ENCODE measurements at places on chromosomes 1 and 21.

DNA sequence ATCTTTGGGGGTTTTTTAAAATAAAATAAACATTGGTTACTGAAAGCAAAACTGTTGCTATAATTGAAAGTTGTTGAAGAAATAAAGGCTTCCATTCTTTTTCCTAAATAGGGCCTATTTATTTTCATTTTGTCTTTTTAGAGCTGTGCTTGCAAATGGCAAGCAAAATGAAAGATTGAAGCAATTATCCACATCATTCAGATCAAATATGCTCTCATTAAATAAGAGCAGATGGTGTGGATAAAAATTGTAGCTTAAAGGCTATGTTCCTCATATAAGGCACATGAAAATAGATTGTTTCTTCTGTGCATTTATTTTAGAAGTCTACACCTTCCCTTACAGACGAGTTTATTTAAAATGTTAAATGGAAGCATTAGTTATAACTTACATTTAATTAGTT is 1317.7 kb downstream of the MRPL39 start:
- no peak for DNase-seq

- DNase-seq: no peak
Measured at GRCh38 chr1:31501505-31501904, 74.8 kb upstream of the TINAGL1 start.

GRCh38 chr1:12457771-12458170 is 160.2 kb downstream of the DHRS3 start:
- no peak for DNase-seq

DNA sequence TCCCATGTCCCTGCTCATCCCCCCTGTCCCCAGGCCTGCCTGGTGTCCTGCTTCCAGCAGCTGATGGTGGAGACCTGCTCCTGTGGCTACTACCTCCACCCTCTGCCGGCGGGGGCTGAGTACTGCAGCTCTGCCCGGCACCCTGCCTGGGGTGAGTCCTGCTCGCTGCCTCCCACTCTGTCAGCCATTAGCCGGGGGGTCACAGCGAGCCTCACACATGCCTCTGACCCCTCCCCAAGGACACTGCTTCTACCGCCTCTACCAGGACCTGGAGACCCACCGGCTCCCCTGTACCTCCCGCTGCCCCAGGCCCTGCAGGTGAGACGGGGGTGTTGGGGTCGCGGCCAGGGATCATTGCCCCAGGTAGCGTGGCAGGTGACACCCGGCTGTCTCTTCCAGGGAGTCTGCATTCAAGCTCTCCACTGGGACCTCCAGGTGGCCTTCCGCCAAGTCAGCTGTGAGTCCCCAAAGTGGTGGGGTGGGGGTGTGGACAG is 10.0 kb downstream of the SCNN1D start:
- peak; percentile 53 for DNase-seq

DNA sequence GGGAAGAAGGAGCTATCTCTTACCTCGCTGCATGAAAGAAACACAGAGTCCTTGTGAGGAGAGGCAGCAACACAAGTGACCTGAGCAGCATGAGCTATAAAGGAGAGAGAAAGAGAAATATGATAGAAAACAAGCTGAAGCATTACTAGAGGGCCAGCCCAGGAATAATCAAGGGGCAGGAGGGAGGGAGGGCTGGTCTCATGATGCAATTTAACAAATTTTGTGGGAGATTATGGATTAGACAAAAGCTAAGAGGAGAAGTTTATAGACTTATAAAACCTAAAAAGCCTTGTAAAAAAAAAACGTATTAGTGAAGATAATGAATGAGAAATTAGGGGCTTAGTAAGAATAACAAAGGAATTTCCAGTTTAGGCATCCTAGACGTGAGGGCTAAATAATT is 5.0 kb downstream of the WDR77 start:
- DNase-seq: no peak

DNA sequence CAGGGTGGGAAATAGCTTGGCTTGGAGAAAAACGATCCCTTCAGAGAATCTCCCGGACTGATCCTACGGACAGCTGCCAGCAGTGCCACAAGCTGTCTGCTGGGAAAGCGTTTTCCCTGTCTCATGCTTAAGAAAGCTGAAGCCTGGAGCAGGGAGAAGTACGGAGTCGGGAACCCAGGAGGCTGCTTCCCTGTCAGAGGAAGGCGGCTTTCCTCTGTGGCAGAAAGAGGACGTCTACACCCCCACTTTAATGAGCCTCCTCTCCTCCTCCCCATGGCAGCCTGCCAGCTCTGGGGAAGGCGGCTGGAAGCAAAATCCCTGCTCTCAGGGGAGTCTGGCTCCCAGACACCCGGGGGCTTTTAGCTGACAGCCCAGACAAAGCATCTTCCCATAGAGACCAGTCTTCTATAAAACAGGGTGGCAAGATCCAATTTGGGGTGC is 7.3 kb downstream of the KIF21B start:
- no peak for DNase-seq

DNA sequence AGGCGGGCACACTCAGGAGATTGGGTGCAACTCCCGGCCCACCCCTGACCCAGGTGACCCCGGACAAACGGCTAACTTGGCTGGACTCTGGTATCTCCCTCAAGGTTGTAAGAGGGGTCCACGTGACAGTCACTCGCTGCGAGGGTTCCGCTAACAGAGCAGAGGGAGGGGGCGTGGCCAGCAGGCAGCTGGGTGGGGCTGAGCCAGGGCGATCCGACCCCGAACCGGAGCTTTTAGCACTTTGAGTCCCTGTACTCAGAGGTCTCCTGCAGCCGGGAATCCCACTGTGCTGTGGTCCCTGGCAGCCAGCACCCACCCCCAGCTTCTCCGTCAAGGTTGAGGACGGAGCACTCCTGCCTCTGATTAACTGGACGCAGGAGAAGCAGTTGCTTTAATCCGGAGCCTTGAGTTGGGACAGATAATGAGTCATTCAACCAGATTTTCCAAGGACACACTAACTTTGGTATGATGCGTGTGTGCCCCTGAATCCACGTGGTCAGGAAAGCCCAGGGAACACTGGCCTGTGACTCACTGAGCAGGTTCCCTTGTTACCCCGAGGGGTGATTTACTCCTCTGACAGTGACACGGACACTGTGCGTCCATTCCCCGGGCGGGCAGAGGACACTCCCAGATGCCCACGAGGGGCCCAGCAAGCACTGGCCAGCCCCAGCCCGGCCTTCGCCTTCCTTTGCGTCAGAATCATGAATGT is 16.8 kb downstream of the TRPM2 start:
- DNase-seq: no peak

DNA sequence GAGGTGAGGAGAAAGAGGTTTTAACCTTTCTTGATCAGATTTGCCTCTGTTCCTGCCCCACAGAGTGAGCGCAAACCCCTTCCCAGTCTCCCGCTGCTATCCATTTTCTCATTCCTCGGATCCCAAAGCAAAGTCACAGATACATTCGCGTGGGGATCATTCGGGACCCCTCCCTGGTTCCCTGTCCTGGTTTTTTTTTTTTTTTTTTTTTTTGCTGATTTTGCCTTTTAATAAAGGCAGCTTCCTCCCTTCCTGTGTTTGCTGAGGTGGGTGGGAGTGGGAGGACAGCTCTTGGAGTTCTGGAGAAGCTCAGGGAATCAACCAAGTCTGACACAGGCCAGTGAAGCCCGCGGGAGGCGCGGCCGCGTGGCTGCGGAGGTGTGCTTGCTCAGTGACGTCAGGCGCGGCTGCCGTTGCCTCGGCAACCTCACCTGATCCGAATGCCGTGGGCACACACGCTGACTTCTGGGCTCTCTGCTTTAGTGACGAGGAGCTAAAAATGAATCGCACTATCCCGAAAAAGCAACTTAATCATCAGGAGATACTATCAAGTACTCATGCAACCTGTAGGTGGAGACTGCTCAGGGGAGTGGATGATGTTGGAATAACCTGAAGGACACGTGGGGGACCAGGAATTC is 106.4 kb downstream of the TBX19 start:
- DNase-seq: peak; percentile 58

DNA sequence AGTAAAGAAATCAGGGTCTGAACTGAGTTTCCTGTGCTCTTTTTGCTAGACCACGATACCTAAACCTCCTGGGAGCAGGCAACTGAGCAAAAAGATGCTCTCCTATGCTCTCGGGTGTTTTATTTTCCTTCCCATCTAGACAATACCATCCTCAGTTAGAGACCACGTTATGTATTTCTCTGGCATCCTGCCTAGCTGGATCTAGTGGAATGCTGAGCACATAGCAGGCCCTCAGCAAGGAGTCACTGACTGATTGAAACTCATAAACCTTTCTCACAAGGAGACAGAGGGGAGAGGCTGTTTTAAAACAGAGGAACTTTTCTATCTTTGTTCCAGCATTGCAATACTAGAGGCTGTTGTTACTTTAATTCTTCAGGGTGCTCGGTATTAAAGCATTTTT is 168.0 kb downstream of the CYYR1 start:
- no peak for DNase-seq

- DNase-seq: no peak
Measured at GRCh38 chr1:26003262-26003661, 5.4 kb upstream of the PAFAH2 start.

- no peak for DNase-seq
Measured at GRCh38 chr1:16015960-16016901, 1.6 kb downstream of the HSPB7 start.

GRCh38 chr1:30685796-30686165 is 37.6 kb downstream of the MATN1 start:
- DNase-seq: no peak

GRCh38 chr1:15696956-15697521 is 12.9 kb downstream of the PLEKHM2 start:
- DNase-seq: no peak

- no peak for DNase-seq
Measured at GRCh38 chr1:233356705-233356987, 29.1 kb downstream of the MAP3K21 start.

GRCh38 chr1:101259744-101260148 is 22.9 kb downstream of the S1PR1 start:
- no peak for DNase-seq

DNA sequence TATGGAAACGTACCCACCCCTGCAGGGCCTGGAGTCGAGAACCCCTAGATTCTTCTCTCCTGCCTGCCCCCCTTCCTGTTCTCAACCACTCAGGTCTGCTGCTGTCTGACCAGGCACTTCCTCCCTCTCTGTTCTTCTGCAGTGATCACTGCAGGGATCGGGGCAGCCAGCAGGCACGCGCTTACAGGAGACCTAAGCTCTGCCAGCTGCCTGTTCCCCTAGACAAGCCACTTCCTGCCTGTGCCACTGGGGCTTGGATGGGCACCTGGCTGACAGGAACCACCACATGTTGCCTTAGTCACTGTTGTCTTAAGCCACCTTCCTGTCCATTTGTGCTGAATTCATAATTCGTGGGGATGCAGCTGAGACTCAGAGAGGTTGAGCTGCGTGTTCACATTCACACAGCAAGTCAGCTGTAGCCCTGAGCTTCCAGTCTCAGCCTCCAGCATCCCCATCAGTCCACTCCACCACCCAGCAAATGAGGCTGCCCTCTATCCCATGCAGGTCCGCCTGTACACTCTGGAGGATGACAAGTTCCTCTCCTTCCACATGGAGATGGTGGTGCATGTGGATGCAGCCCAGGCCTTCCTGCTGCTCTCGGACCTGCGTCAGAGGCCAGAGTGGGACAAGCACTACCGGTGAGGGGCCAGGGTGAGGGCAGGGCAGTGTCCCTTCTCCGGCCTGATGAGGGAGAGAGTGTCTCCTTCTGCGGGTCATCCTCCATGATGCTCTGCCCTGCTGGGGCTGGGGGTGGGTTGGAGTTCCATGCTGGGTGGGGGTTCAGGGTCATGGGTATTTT is 18.6 kb downstream of the FAM151A start:
- peak; percentile 24 for DNase-seq

DNA sequence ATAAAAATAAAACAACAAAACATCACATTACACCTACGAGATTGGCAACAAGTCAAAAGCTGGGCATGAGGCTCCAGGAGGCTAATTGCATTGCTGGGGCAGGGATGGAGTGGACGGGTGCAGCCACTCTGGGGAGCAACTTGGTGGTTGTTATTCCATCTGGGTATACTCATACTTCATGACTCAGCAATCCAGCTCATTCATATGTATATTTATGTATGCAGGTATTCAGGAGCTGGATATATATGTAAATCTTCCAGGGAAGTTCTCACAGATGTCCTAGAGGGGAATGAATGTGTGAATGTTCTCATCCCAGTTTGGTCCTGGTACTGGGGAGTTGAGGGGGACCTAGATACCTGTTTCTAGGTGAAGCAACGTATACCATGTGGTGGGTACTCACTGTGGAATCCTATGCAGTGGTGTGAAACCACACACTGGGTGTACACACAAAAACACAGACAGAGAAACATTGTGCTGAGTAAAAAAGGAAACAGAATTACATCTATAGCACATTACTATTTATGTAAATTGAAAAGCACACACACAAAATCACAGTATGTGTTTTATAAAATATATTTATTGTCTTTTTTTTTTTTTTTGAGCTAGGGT is 79.7 kb upstream of the RAB4A start:
- DNase-seq: no peak

GRCh38 chr1:116808848-116809508 is 54.7 kb downstream of the CD2 start:
- DNase-seq: no peak

DNA sequence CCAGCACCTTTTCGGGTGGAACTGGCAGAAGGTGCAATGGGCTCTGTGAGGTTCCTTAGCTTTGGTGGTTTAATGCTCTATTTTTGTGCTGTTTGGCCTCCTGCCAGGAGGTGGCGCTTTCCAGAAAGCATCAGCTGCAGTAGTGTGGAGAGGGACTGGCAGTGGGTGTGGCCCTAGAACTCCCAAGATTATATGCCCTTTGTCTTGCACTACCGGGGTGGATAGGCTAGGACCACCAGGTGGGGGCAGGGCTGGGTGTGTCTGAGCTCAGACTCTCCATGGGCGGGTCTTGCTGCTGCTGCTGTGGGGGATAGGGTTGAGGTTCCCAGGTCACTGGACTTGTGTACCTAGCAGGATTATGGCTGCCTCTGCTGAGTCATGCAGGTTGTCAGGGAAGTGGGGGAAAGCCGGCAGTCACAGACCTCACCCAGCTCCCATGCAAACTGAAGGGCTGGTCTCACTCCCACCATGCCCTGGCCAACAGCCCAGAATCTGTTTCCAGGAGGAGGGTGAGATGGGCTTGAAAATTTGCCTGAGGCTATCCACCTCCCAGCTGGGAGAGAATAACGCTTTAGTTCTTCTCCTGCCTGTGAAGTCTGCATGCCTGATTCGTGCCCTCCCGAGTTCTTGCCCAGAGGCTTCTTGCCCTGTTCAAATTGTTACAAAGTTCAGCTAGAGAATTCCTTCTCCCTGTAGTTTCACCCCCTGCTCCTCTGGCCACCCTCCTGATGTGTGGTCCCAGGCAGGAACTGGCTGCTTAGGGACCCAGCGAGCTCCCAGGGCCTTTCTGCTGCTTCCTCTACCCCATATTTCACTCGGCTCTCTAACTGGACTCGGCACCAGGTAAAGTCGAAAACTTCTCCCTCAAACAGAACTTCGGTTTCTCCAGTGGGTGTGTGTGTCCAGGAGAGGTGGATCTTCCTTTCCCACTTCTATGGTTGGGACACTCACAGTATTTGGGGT is 76.5 kb upstream of the BTG3 start:
- peak; percentile 20 for DNase-seq

DNA sequence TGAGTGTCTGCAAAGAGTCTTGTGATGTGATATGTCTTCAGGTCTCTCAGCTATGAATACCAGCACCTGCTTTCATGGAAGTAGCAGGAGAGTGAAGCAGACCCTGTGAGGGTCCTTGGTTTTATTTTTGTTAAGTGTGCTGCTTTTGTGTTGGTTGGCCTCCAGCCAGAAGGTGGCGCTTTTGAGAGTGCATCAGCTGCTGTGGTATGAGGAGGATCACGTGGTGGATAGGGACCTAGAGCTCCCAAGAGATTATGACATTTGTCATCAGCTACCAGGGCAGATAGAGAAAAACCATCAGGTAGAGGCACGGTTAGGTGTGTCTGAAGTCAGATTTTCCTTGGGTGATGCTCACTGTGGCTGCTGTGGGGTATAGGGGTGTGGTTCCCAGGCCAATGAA is 1232.1 kb downstream of the MRPL39 start:
- DNase-seq: no peak

GRCh38 chr1:202745323-202745888 is 35.2 kb upstream of the SYT2 start:
- DNase-seq: no peak
